Muscle of back (tissue), 13 donors: ENCODE measurements at places on chromosomes 5 and 9. TPM values are rescaled to one million over a fixed set of nuclear protein-coding genes. Genes with fewer than 3 reads are reported as not detected.

DNA sequence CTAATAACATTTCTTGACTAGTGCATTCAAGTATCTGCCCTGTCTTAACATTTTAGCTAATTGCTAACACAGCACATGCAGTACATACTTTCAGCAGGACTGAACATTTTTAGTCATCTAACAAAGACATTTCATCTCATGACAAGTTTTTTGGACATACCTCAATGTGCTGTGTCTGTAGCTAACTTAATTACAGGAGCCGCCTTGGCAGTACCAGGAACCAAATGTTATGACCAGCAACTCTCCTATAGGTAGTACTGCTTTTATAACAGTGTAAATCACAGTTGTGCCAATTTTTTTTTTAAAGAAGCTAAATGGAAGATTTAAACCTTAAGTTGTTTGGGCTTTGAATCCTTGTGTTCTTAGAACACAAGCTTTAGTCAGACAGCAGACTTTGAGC lies 99.4 kb upstream of the SAP30L start:
- no peak for DNase-seq

- peak; percentile 22 for DNase-seq
Measured at GRCh38 chr5:139904816-139905661, 109.4 kb downstream of the PSD2 start.

DNA sequence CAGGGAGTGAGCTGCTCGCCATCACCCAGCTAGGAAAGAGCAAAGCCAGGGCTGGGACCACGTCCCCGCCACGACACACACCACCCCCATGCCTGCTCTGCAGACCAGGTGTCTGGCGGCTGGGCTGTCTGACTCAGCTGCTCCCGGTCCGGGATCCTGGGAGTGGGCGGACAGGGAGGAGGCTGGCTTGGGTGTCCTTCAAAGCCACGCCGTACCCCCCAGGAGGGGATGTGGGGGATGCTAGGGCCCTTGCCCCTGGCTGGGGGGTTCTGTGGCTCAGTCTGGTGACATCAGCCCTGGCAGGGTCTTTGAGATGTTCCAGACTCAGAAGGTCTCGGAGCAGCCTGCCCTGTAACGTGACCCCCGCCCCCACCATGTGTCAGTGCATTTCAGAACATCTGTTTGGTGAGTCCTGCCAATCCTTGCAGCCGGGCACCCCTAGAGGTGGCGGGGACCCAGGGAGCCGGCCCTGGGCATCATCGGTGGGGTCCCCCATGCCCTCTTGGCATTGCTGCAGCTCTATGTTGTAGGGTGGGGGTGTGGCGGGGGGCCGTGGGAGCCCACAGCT lies 62.3 kb downstream of the HMCN2 start:
- DNase-seq, result peak; percentile 51

DNA sequence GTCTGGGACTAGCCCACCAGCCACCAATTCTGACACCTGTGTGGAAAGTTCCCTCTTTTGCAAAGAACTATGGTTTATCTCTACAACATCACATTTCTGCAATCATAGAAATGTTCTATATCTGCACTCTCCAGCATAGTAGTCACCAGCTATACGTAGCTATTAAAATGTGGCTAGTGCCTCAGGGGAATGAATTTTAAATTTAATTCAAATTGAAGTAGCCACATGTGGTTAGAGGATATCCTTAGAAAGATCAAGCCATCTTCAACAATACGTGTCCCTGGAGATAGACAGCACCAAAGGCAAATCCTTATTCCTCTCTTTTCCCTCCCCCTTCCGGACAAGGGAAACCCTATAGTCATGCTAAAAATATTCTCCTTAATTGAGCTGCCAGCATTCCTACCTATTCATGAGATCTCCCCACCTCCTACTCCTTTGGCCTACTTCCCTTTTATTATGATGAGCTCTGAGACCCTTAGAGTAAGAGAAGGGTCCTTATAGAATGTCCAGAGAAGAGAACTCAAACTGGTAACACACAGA lies 11.1 kb downstream of the LCP2 start:
- no peak for DNase-seq

- no peak for DNase-seq
Measured at GRCh38 chr5:67133776-67134175, 62.8 kb downstream of the CD180 start.

The HTR1A gene
- polyA plus RNA-seq, result not detected

The NR3C1 gene
- 64.2 TPM for polyA plus RNA-seq

The CACNA1B gene
- polyA plus RNA-seq, result 0.56 TPM

The FAM221B gene
- 0.09 TPM for polyA plus RNA-seq
